H9 (cell line): ENCODE measurements at places on chromosomes 12 and 14. TPM values are rescaled to one million over a fixed set of nuclear protein-coding genes. Genes with fewer than 3 reads are reported as not detected.

Gene BMP4
- total RNA-seq, result 12.2 and 13.6 TPM in 2 replicates

Gene TMEM19
- 17.3 and 18.4 TPM in 2 replicates for total RNA-seq

Gene ZFHX2
- total RNA-seq, result 19.2 and 19.4 TPM in 2 replicates

- no peak overlapping the region for H3K4me3 ChIP-seq
- no peak for DNase-seq
- no peaks in the 10 kb centered on the region for H3K4me1 ChIP-seq
These were observed 59.1 kb downstream of the TMEM132D start for GRCh38 chr12:129844662-129845220.

- peaks cover 3% of the 10 kb centered on the region; the same call in 1 of the 2 replicates for H3K4me1 ChIP-seq
- no peak overlapping the region for H3K27ac ChIP-seq
- no peaks in the 10 kb centered on the region; the same call in 1 of the 3 replicates for H3K36me3 ChIP-seq
- H3K27me3 ChIP-seq, result no peaks in the 10 kb centered on the region
- no peak for DNase-seq
These were observed 148.1 kb downstream of the TSPAN9 start for GRCh38 chr12:3225154-3225795.

DNA sequence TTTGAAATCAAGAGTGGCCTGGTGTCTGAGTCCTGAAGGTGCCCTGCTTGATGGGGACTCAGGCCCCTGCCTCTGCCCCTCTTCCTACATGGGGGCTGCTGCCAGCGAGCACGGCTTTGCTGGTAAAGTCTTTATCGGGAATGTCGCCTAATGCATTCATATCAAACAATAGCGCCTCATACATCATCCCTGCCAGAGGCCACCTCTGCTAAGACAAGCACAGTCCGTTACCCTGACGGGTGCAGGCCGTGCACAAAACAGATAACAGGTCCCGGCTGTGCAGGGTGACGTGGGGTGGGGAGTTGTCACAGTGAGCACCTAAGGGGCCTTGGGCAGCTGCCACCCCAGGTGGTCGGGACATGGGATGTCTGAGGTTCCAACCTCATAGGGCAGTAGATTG, 68.4 kb upstream of the FAM222A start:
- no peak overlapping the region for H3K27ac ChIP-seq
- no peak for DNase-seq

DNA sequence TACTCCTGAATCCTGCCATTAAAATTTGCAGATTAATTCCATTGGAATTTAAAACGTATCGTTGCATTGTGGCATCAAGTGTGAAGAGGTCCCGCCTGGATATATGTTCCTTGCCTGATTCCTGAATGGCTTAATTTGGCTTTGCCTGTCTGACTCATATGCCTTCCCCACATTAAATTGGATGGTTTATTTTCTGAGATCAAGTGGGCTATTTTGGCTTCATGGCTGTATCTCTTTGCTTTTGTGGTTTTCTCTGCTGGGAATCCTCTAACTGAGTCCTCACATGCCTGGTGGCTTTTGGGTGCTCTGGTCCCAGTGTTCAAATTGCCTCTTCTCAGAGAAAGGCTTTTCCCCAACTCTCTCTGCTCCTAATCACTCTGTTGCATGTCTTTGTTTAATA, 127.9 kb upstream of the DYRK2 start:
- DNase-seq, result no peak
- H3K4me1 ChIP-seq, result peaks cover 9% of the 10 kb centered on the region; the same call in 1 of the 2 replicates
- no peak overlapping the region for H3K27ac ChIP-seq
- H3K27me3 ChIP-seq, result no peaks in the 10 kb centered on the region
- peak overlapping the region; percentile 6; the same call in 2 of the 3 replicates for H3K4me3 ChIP-seq

DNA sequence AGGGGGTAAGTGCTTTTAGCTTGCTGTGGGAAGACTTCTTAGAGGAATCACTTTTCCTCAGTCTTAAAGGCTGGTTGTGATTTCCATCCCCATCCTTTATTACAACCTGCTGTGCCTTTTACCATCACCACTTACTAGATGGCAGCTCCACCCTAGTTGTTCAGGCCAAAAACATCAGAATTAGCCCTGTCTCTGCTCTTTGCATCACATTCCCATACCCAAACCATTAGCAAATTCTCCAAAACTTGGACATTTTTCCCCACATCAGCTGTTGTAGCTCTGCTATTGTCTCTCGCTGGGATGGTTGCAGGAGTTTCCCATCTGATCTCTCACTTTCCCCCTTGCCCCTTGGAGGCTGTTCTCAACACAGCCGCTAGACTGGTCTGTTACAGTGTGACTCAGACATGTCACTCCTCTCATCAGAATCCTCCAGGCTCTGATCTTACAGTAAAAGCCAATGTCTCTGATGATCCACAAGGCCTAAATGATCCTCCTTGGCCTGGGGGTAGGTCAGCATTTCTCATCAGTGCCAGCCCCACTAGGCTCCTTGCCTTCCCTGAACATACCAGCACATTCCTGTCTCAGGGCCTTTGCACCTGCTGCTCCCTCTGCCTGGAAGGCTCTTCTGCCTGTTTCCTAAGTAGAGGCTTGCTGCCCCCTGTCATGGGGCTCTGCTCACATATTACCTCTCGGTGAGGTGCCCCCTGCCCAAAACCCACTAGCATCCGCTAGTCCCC, 102.5 kb downstream of the BEGAIN start:
- H3K27me3 ChIP-seq, result no peaks in the 10 kb centered on the region
- no peaks in the 10 kb centered on the region for H3K36me3 ChIP-seq
- H3K4me1 ChIP-seq, result no peaks in the 10 kb centered on the region
- H3K4me3 ChIP-seq, result no peak overlapping the region

DNA sequence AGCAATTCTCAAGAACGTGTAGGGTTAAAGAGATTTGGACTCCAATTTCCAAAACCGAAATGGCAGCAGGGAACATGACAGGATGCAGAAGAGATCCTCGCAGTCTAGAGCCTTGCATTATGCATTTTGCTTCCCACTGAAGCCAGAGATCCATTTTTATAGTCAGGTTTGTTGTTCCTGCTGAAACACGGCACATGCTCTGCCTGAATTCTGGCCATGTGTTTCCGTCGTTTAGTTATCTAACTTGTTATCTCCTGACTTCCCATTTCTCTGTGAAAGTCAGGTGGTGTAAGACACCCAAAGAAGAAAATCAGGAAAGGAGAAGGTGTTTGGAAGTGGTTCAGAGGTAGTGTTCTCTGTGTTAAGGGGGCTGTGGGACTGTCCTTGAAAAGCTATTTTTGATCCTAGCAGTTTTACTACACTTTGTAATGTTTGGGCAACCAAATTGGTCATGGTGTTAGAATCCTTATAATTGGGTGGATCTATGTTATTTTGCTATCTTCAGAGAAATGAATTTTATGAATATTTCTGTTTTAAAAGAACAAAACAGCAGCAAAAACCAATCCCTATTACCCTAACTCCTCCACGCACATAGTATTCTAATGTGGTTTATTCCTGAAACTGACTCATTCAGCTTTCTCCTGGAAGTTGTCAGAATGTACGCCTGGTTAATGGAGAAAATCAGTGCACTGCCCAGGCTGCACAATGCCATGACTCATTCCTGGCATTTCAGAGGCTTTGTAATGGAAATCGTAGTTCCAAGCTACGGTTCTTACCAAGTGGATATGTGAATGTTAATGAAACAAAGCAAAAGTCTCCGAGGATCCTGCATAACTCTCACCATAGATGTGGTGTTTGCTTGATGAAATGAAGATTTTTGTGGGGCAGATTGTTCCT, 110.1 kb downstream of the SAMD4A start:
- H3K4me3 ChIP-seq, result peak overlapping the region; percentile 9; the same call in 1 of the 2 replicates
- H3K36me3 ChIP-seq, result no peaks in the 10 kb centered on the region
- peak overlapping the region; percentile 84 for H3K27ac ChIP-seq
- H3K27me3 ChIP-seq, result no peaks in the 10 kb centered on the region
- peak; percentile 73 for DNase-seq

GRCh38 chr12:50200552-50201273, 33.5 kb upstream of the CERS5 start:
- no peak overlapping the region for H3K27ac ChIP-seq
- H3K4me3 ChIP-seq, result no peak overlapping the region
- no peaks in the 10 kb centered on the region for H3K27me3 ChIP-seq
- H3K4me1 ChIP-seq, result peaks cover 2% of the 10 kb centered on the region
- no peak for DNase-seq

DNA sequence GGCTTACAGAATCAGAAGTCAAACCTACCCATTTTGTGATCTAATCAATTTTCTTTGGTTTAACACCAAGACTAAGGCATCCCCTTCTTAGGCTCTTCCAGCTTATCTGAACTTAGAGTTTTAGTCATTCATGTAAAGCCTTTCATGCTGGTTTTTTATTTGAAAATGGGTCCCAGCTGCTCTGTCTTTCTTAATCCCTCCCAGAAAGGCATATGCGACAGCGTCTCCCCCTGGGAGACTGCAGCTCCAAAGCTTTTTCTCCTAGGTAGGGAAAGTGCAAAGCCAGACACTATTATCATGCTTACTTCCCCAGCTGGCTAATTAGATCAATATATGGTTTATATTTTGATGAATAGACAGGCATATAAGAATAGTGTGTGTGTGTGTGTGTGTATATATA, 96.6 kb upstream of the E2F7 start:
- no peaks in the 10 kb centered on the region for H3K27me3 ChIP-seq
- no peaks in the 10 kb centered on the region for H3K4me1 ChIP-seq
- no peak overlapping the region for H3K27ac ChIP-seq
- no peaks in the 10 kb centered on the region for H3K36me3 ChIP-seq
- DNase-seq, result no peak

GRCh38 chr12:12171991-12172511, 94.8 kb downstream of the LRP6 start:
- no peak for DNase-seq
- H3K4me3 ChIP-seq, result no peak overlapping the region
- no peaks in the 10 kb centered on the region for H3K4me1 ChIP-seq
- no peak overlapping the region for H3K27ac ChIP-seq

DNA sequence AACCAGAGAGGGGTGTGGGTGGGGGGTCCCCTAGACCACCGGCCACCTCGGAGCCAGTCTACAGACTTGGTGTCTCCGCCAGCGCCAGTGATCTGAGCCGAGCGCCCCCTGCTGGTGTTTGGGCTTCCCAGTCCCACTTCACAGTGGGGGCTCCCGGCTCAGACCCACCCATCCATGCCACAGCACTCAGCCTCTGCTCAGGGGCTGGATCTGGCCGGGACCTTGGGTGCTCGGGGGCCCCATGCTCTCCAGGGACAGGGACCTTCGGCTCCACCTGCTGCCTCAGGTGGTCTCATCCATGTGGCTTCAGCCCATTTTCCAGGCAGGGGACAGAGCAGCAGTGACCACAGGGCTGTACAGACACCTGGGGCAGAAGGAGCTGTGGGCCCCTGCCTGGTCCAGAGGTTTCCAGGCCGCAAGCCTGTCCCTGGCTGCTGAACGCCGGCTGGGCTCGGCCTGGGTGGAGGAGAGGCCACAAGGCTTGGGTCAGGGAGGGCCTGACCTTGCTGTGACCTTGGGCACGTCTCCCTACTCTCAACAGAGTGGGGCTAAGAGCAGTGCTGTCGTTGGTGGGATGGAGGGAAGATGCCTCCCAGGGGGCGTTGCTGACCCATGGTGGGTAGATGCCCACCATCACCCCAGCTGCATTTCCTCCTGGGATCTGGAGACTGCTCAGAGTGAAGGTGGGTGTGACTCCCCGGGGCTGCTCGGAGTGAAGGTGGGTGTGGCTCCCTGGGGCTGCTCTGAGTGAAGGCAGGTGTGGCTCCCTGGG, 86.3 kb downstream of the KIF26A start:
- no peaks in the 10 kb centered on the region for H3K36me3 ChIP-seq
- no peaks in the 10 kb centered on the region; the same call in 1 of the 2 replicates for H3K4me1 ChIP-seq
- H3K27me3 ChIP-seq, result no peaks in the 10 kb centered on the region
- peak; percentile 66 for DNase-seq
- H3K27ac ChIP-seq, result no peak overlapping the region

DNA sequence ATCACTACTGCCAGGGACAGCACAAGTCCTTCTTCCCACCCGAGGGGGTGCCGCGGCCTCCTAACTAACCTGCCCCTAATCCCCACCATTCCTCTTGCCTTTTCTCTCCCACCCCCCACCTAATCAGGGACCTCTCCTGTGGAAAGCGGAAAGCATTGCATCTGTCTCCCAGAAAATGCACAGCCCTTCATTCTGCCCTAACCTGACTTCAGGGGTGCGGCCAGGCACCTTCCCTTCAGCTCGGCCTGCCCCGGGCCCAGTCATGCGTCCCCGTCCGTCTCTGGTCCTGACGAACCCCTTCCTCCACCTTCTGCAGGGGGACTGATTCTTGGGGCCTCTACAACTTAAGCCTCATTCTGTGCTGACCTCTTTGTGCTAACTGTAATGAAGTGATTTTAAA, 43.9 kb upstream of the TRAF3 start:
- DNase-seq, result no peak
- H3K4me1 ChIP-seq, result no peaks in the 10 kb centered on the region
- no peaks in the 10 kb centered on the region for H3K27me3 ChIP-seq

- no peak overlapping the region for H3K4me3 ChIP-seq
- no peaks in the 10 kb centered on the region for H3K27me3 ChIP-seq
- no peaks in the 10 kb centered on the region for H3K4me1 ChIP-seq
- H3K36me3 ChIP-seq, result peaks cover 22% of the 10 kb centered on the region
These were observed 68.2 kb upstream of the MUCL1 start for GRCh38 chr12:54786081-54786480.

- no peaks in the 10 kb centered on the region for H3K27me3 ChIP-seq
- no peak overlapping the region for H3K4me3 ChIP-seq
- no peak overlapping the region for H3K27ac ChIP-seq
- no peak for DNase-seq
- H3K36me3 ChIP-seq, result peaks cover 3% of the 10 kb centered on the region; the same call in 1 of the 3 replicates
- no peaks in the 10 kb centered on the region for H3K4me1 ChIP-seq
These were observed 16.2 kb downstream of the KIF21A start for GRCh38 chr12:39426636-39427240.

GRCh38 chr12:57124261-57124877, 3.9 kb upstream of the LRP1 start:
- H3K27me3 ChIP-seq, result no peaks in the 10 kb centered on the region
- H3K4me3 ChIP-seq, result no peak overlapping the region
- H3K27ac ChIP-seq, result no peak overlapping the region
- DNase-seq, result peak; percentile 84

DNA sequence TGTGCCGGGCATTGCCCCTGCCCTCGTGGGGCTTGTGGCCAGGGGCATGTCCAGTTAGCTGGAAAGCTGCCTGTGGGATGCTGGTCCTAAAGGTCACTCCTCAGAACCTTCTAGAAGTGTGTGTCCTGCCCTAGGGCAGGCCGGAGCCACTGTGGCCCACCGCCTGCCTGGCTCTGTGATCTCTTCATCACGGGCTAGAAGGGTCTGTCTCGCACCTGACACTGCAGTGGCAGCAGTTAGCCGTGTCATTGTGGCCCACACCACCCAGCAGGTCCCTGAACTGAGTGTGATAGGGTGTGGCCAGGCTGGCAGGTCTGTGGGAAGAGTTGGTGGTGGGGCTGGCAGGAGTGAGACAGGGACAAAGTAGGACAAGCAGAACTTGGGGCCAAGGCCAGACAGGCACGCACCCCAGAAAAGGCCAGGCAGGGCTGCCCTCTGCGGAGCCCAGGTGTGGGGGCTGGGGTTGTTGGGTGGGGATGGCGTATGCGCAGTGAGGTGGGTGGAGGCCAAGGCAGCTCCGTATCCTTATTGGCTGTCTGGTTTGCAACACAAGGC, 41.2 kb downstream of the ADGRD1 start:
- H3K4me3 ChIP-seq, result no peak overlapping the region
- no peaks in the 10 kb centered on the region for H3K27me3 ChIP-seq
- H3K36me3 ChIP-seq, result peaks cover 8% of the 10 kb centered on the region
- no peaks in the 10 kb centered on the region for H3K4me1 ChIP-seq

- no peak overlapping the region for H3K27ac ChIP-seq
- no peaks in the 10 kb centered on the region for H3K27me3 ChIP-seq
- no peak for DNase-seq
- peaks cover 6% of the 10 kb centered on the region for H3K36me3 ChIP-seq
These were observed 73.6 kb downstream of the ETNK1 start for GRCh38 chr12:22698576-22698975.

- no peak for DNase-seq
- no peaks in the 10 kb centered on the region for H3K36me3 ChIP-seq
- H3K27ac ChIP-seq, result no peak overlapping the region
- H3K4me3 ChIP-seq, result no peak overlapping the region
- H3K27me3 ChIP-seq, result no peaks in the 10 kb centered on the region
These were observed 200.2 kb downstream of the TRHDE start for GRCh38 chr12:72472350-72472749.
